ENCODE measurements at places on chromosomes 7 and 10. TPM values are rescaled to one million over a fixed set of nuclear protein-coding genes. Genes with fewer than 3 reads are reported as not detected.

- no peak for DNase-seq
Observed at GRCh38 chr10:71836596-71836974, 14.5 kb downstream of the PSAP start.

Gene TRPV5
- polyA plus RNA-seq = 0.15 TPM

Gene STEAP1B
- polyA plus RNA-seq = 1.7 TPM

Gene MRLN
- 175 TPM for polyA plus RNA-seq

Data from forelimb muscle (tissue), 1 donor.